Hindlimb muscle (tissue), 1 donor: ENCODE measurements at places on chromosomes 3 and 15. TPM values are rescaled to one million over a fixed set of nuclear protein-coding genes. Genes with fewer than 3 reads are reported as not detected.

Gene UBE2E2
- 32.0 TPM for polyA plus RNA-seq

Gene C3orf49
- polyA plus RNA-seq: 0.41 TPM

Gene EFHB
- polyA plus RNA-seq: 1.5 TPM

Gene SUCNR1
- 0.10 TPM for polyA plus RNA-seq

Gene COL7A1
- polyA plus RNA-seq: 9.3 TPM

Gene SLC6A1
- polyA plus RNA-seq: 2.1 TPM

Gene LRTM1
- polyA plus RNA-seq: 96.0 TPM

Gene SKOR1
- 0.67 TPM for polyA plus RNA-seq

Gene IL17RD
- polyA plus RNA-seq: 24.4 TPM

Gene ARPC4
- 73.9 TPM for polyA plus RNA-seq

Gene ARMC8
- polyA plus RNA-seq: 42.6 TPM

Gene ABI3BP
- polyA plus RNA-seq: 344 TPM

Gene XIRP1
- polyA plus RNA-seq: 143 TPM

Gene MOBP
- 0.05 TPM for polyA plus RNA-seq

Gene DPPA2
- polyA plus RNA-seq: not detected

Gene SCAANT1
- 1.1 TPM for polyA plus RNA-seq

Gene TMEM212
- polyA plus RNA-seq: 0.15 TPM

Gene SLC28A1
- polyA plus RNA-seq: 0.32 TPM

Gene PPM1M
- 15.9 TPM for polyA plus RNA-seq

Gene SLC22A14
- 0.23 TPM for polyA plus RNA-seq

Gene RTP3
- polyA plus RNA-seq: 0.25 TPM

Gene MKRN2
- polyA plus RNA-seq: 32.8 TPM

Gene COL6A6
- polyA plus RNA-seq: 83.1 TPM

Gene ROPN1
- not detected for polyA plus RNA-seq

Gene TMC3
- 0.08 TPM for polyA plus RNA-seq

Gene CD200
- polyA plus RNA-seq: 10.7 TPM

Gene VILL
- 7.5 TPM for polyA plus RNA-seq

Gene GOLGA6L2
- not detected for polyA plus RNA-seq

Gene C15orf62
- 1.4 TPM for polyA plus RNA-seq

Gene GNAT1
- 0.37 TPM for polyA plus RNA-seq

Gene LRRK1
- 6.1 TPM for polyA plus RNA-seq

Gene PLAAT1
- 21.1 TPM for polyA plus RNA-seq

Gene MORC1
- not detected for polyA plus RNA-seq

Gene MKRN2OS
- polyA plus RNA-seq: 0.70 TPM

Gene CSTA
- 0.80 TPM for polyA plus RNA-seq

Gene RASL12
- polyA plus RNA-seq: 14.1 TPM

Gene GHSR
- polyA plus RNA-seq: not detected

Gene AP3S2
- polyA plus RNA-seq: 24.0 TPM

Gene CRBN
- 35.2 TPM for polyA plus RNA-seq

Gene CASR
- not detected for polyA plus RNA-seq

Gene FOXB1
- not detected for polyA plus RNA-seq

Gene FETUB
- polyA plus RNA-seq: not detected

Gene ACP3
- 0.81 TPM for polyA plus RNA-seq

Gene TRIM69
- polyA plus RNA-seq: 30.8 TPM

Gene RPUSD2
- polyA plus RNA-seq: 10.5 TPM
